ENCODE measurements at places on chromosomes 3 and 15.

GRCh38 chr3:181718987-181719911 lies 7.5 kb downstream of the SOX2 start:
- DNase-seq, result no peak

- DNase-seq, result peak; percentile 42
These were observed 98.8 kb upstream of the MB21D2 start for GRCh38 chr3:193016437-193016901.

DNA sequence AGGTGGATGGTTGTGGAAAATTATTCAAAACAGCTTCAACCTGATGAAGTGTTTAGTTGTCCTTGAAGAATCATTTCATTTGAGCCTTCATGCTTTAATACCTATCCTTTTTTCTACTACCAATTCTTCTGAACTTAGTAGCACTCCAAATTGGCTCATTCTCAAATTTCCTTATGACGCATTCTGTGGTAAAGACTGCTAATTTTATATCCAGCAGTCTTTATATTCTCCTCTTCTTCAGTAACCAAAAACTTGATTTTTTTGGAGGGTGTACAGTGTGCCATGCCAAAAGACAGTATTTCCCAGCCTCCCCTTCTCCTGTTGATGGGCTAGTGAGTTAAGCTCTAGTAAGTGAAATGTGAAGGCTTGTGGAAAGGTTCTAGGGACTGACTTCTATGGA lies 25.2 kb downstream of the CGNL1 start:
- DNase-seq, result no peak

GRCh38 chr15:41661518-41662225 lies 1.5 kb downstream of the MGA start:
- peak; percentile 84 for DNase-seq

GRCh38 chr3:66397745-66398144 lies 103.1 kb downstream of the LRIG1 start:
- peak; percentile 59 for DNase-seq

DNA sequence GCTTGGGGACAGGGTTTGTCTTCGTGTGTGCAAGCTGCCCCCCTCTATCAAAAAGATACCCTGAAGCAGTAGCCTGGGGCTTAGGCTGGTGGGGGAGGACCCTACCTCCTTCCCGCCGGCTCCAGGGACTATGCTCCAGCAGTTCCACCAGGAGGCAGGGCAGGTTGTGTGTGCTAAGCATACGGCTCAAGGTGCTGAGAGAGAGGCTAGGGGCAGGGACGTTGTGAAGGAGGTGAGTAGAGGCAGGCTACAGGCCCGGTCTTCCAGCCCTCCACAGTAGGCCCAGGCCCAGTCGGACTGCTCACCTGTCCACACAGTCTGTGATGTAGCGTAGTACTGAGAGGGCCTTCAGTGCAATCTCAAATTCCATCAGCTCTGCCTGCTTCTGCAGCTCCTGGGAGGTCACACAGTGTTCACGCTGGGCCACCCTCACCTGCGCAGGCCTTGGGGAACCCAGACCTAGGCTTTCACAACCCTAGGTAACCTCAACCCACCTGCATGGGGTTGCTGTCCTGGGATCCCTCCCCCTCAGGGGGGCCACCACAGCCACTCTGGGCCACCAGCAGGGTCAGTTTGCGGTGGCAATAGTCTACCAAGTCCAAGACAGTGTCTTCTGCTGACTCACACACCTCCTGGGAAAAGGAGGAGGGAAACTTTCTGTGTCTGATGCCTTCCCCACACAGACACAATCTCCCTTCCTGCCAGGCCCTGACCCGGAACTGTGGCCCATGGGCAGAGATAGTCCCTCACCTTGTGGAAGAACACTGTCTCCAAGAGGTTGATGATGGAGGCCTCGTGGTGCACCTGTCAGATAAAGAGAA lies 2.4 kb upstream of the RASSF1 start:
- no peak for DNase-seq

- no peak for DNase-seq
These were observed 71.8 kb upstream of the HACD2 start for GRCh38 chr3:123656691-123657090.

GRCh38 chr15:90413411-90414379 lies 25.7 kb downstream of the IQGAP1 start:
- peak; percentile 63 for DNase-seq

DNA sequence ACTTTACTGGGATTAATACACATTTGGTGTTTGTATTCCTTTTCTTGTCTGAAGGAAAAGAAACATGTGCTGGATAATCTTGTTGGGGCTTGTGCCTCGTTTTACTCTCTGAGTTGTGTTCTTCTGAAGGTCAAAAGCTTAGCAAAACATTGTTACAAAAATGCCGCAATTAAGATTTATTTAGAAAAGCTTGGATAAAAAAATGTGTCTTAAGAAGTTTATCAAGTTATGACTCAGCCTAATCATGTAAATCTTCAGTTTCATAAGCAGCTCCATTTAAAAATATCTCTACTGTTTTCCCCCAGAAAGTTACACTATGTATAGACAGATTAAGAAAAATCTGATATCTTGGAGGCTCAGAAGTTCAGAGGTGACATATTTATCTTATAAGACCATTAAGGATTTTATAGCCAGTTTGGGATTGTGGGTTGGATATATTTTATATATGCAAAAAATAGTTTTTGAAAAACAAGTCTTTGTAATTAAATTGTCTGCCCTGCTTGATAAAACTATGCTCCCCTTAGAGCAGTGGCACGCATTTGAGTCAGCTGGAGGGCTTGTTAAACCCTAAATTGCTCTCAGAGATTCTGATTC lies 56.5 kb downstream of the CLDN11 start:
- DNase-seq, result no peak

- DNase-seq, result no peak
These were observed 8.6 kb downstream of the FBXL22 start for GRCh38 chr15:63605816-63606215.

- peak; percentile 11 for DNase-seq
These were observed 78.1 kb downstream of the TNFAIP8L3 start for GRCh38 chr15:51016615-51017014.

GRCh38 chr3:152307829-152308474 lies 39.2 kb downstream of the MBNL1 start:
- DNase-seq, result no peak

GRCh38 chr3:40043444-40043755 lies 234.0 kb downstream of the MYRIP start:
- peak; percentile 38 for DNase-seq

DNA sequence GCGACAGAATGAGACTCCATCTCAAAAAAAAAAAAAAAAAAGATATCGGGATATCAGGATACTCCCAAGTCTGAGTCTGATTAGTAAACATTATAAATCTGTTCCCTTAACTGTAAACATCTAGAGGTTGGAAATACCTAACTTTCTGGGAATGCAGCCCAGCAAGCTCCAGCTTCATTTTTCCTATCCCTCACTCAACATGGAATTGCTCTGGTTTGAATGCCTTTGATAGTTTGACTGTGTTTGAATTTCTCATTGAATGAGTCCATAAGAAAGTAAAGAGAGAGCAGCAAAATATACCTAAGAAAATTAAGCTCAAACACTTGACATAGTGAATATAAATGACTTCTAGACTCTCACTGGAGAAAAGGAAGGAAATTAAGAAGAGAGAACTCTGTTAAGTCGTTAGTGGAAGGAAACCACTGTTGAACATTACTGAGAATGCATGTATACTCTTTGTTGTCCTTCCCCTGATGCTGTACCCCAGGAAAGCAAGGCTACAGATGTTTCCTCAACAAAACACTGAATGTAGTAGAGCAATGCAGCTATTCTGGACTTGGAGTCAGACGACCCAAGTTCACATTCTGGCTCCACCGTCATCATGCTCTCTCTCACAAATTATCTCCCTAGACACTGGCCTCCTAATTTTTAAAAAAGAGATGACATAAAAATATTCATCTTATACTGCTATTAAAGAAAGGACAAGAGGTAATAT lies 62.4 kb downstream of the CD200 start:
- DNase-seq, result no peak

GRCh38 chr3:163572856-163573255 lies 1505.4 kb downstream of the SI start:
- no peak for DNase-seq

DNA sequence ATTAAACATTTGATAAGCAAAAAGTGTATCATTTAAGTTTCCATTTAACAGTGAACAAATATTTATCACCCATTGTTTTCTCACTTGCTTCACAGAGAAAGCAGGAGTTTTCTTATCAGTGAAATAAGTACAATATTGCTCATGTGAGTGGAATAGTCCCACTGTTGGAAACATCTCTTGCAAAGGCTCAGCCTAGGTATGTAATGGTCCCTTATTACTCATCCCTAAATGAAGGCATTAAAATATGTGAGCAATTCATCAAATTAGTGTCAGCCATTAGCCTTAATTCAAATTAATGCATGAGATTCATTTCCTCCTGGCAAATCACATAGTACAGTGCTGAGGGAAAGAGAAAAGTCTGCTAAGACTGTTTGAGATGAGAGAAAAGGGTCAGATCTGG lies 9.6 kb upstream of the FMN1 start:
- DNase-seq, result no peak

GRCh38 chr3:107633327-107634098 lies 110.8 kb downstream of the BBX start:
- DNase-seq, result no peak

GRCh38 chr3:186571644-186572013 lies 1.1 kb downstream of the DNAJB11 start:
- DNase-seq, result no peak

DNA sequence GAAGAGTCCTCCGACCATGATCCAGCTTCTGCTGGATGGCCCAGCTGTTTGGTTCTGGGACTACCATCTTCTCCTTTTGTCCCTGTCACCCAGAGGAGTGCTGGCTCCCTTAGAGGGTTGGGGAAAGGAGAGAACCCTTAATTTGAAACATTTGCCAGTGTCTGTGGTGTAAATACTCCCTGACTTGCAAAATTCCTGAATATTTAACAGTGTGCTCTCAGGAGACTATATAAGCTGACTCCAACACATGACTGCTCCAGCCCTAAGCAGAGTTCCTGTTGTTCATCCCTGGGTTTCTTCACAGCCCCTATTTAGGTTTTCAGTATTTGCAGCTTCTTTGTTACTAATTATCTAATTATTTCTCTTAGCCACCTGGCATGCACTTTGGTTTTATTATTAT lies 133.1 kb downstream of the CPNE4 start:
- DNase-seq, result no peak

- no peak for DNase-seq
These were observed 658.4 kb upstream of the CFAP20DC start for GRCh38 chr3:59708202-59708601.

GRCh38 chr3:180278583-180279188 lies 241.9 kb upstream of the PEX5L start:
- no peak for DNase-seq

DNA sequence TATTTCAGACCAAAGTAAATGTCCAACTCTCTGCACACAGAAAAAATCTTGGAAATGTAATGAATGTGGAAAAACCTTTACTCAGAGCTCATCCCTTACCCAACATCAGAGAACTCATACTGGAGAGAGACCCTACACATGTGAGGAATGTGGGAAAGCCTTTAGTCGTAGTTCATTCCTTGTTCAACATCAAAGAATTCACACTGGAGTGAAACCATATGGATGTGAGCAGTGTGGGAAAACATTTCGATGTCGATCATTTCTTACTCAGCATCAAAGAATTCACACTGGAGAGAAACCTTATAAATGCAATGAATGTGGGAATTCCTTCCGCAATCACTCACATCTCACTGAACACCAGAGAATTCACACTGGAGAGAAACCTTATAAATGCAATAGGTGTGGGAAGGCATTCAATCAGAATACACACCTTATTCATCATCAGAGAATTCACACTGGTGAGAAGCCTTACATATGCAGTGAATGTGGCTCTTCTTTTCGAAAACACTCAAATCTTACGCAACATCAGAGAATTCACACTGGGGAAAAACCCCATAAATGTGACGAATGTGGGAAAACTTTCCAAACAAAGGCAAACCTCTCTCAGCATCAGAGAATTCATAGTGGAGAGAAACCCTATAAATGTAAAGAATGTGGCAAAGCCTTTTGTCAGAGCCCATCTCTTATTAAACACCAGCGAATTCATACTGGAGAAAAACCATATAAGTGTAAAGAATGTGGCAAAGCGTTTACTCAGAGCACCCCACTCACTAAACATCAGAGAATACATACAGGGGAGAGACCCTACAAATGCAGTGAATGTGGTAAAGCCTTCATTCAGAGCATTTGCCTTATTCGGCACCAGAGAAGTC lies 8.0 kb upstream of the ZNF501 start:
- peak; percentile 24 for DNase-seq

DNA sequence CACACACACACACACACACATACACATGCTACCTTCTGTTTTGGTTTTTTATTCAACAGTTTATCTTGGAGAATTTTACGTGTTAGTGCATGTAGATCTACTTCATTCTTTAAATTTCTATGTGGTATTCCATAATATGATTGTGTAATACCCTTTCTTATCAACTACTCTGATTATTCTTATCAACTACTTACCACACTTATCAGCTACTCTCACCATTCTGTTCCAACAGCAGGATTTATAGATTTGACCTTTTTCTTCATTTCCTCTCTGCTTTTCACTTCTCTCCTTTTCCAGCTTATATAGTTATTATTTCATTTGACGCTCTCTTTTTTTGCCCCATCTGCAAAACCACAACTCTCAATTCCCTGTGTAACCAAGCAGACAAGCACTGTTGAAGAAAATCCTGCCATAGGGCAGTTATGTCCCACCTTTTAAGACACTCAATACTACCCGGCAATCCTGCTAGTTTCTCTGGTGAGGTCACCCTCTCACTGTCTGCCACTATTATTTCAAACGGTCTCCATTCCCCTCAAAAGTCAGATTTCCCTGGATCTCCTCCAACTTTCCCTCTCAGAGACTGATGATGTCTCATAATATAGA lies 56.9 kb upstream of the SATB1 start:
- DNase-seq, result no peak

- DNase-seq, result no peak
These were observed 25.5 kb downstream of the EIF2AK4 start for GRCh38 chr15:39959411-39959810.

DNA sequence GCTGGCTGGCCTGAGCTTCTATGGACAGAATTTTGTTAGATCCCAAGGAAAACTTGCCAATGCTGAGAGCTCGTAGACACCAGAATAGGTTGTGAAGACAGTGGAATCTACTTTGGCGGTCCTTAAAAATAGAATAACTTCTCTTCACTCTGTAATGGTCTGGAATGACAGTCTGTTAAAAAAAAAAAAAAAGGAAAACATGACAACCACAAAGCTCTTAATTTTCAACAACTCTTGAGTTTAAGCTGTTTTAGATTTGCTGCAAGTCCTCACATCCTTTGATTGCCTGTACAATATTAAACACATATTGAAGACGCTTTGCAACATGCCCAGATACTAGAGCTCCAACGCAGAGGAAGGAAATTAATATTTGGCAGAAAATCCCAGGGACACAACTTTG lies 122.8 kb upstream of the GALNT15 start:
- no peak for DNase-seq

DNA sequence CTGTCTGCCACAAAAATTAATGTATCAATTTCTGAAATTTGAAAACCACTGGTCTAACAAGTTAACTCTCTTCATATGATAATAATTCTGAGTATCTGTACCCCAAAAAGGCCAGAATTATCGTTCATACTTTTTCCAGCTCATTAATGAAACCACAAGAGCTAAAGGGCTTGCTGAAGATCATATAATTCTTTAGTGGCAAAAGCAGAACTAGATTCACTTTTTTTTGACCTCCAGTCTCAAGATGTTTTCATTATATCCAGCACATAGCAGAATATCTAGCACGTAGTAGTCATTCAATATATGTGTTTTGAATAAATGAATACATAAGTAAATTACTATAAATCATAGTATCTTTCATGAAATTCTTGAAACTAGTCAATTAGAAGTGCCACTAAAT lies 246.7 kb upstream of the KCNH8 start:
- DNase-seq, result no peak

GRCh38 chr3:196288141-196288460 lies 575 bp upstream of the PCYT1A start:
- DNase-seq, result no peak
